GM10248 (cell line): ENCODE measurements at places on chromosomes 4 and X.

GRCh38 chr4:76624241-76624681 is 189.2 kb downstream of the SHROOM3 start:
- no peak for DNase-seq

DNA sequence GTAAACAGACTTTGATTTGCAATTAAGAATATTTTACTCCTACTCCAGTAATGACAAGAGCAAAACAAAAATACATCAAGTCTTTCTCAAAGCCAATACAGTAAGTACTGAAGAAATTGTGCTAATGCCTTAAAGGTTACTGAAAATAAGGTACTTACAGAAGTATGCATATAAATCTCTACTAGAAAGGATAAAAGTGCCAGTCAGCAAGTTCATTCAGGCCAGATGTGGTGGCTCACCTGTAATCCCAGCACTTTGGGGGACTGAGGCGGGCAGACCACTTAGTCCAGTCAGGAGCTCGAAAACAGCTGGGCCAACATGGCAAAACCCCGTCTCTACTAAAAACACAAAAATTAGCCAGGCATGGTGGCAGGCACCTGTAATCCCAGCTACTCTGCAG is 27.9 kb downstream of the LRBA start:
- DNase-seq = no peak

- DNase-seq = no peak
These were observed 157.2 kb downstream of the CFAP299 start for GRCh38 chr4:80492761-80493160.

DNA sequence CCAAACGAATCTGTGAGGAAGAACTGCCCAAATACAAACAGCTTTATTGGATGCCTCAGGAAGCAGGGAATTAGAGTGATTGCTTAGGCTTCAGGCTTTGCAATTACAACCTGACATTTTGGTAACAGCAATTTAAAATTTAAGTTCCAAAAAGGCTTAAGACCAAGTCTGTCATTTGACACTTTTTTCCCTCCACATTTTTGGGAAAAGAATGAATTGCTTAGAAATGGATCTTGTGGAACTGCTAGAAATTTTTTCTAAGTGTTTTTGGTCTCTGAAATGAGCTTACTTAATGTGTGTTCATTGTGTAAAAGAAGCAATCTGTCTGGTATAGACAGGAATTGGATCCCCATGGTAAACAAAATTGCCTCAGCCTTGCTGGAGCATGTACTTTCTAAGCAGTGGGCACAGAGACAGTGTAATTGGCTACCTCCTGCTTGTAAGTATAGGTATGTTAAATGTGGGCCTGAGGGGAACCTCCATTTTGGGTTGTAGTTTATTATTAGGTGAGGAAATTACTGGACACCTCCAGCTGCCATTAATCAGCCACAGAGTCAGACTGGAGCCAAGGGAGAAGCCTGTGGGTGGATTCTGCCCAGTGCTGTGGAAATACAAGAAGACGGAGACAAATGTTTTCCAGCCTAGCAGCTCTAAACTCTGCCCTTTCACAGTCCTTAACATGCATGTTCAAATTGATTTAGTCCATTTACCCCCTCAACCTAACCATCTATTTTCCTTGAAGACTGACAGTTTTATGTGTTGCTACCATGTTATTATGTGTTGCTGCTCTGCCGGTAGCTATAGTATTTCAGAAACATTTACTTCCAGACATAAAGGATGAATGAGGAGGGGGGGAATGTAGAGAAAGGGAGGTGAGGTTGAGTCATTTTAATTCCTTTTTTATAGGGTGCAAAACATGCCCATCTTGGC is 473.0 kb downstream of the SPRY1 start:
- DNase-seq = no peak

GRCh38 chr4:119730671-119730950 is 102.0 kb upstream of the PDE5A start:
- DNase-seq = no peak

GRCh38 chr4:168451744-168452390 is 28.4 kb downstream of the DDX60L start:
- DNase-seq = no peak

DNA sequence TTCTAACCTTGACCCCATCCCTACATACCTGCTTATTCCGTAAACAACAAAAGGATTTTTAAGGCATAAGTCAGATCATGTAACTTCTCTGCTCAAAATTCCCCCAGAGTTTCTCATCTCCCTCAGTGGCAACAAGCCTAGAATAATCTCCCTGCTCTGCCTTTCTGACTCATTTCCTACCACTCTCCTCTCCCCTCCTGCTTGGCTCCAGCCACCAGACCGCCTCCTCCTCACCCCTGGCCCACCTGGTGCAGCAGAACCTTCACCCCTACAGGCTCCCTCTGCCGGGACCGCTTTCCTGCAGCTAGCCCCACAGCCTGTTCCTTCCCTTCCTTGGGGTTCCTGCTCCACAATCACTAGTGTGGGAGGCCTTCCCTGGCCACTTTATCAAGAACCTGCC is 32.1 kb downstream of the TSPAN5 start:
- no peak for DNase-seq

GRCh38 chr4:89658701-89659024 is 178.3 kb downstream of the SNCA start:
- DNase-seq = no peak

GRCh38 chr4:185113340-185113739 is 29.7 kb upstream of the SLC25A4 start:
- no peak for DNase-seq

DNA sequence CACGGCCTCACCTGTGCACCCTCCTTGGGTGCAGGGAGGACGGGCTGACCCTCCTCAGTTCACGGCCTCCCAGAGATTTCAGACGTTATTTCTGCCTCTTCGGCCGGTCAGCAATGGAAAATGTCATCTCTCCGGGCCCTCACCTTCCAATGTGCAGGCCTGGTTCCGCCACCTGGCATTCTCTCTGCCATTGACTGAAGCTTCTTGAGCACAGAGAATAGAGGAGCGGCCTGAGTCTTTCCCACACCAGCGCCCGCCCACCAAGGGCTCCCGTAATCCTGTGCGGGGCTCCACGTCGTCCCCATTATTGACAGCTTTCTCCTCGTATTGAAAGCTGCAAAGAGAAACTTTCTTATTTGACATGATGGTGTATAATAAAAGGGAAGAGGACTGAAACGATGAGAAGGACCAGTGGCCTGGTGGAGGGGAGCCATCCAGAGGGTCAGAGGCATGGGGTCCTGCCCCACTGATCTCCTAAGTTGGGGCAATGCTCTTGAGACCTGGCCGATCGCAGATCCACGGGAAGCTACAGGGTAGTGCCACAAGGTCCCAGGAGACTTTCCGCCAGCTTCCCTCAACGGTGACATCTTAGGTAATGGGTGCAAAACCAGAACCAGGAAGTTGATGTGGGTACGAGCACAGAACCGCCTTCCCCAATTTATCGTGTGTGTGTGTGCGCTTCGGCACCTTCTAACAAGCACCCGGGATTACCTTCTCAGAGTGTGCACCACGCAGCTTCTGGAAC is 20.6 kb downstream of the HTRA3 start:
- DNase-seq = no peak

- DNase-seq = no peak
These were observed 104.0 kb upstream of the SLC34A2 start for GRCh38 chr4:25551605-25552004.
